ENCODE measurements at places on chromosomes 6 and 20. TPM values are rescaled to one million over a fixed set of nuclear protein-coding genes. Genes with fewer than 3 reads are reported as not detected.

GRCh38 chr6:47414423-47415167 is 63.0 kb upstream of the CD2AP start:
- DNase-seq, result no peak

DNA sequence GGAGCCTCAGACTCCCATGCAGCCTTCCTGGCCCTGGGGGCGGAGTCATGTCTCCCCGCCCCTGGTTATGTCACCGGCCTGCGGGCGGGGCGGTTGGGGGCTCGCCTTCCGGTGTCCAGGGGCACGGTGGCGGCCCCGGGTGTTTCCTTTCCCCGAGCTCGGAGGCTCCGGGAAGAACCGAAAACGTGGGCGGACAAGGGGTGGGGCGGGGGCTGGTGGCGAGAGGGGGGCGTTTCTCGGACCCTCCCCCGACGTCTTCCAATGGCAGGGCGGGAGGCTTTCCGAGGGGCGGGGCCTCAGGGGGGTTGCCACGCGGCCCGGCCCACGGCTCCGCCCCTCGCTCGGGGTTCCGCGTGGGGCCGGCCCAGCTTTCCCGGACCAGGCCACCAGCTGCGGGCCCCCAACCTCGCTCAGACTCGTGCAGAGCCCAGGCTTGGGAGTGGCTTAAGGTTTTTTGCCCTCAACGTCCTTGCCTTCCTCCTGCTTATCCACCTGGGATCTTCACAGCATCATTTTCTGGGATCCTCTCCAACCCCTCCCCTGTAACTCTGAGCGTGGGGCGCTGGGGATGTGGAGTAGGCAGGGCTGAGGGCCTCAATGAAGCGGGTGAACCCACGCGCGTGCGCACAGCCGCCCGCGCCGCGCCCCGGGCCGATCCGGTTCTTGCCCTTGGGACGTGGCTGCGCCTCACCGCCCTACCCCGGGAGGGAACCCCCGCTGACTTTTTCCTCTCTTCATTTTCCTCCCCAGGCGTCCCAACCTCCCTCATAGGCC is 2.1 kb upstream of the NRN1 start:
- DNase-seq, result peak; percentile 18

DNA sequence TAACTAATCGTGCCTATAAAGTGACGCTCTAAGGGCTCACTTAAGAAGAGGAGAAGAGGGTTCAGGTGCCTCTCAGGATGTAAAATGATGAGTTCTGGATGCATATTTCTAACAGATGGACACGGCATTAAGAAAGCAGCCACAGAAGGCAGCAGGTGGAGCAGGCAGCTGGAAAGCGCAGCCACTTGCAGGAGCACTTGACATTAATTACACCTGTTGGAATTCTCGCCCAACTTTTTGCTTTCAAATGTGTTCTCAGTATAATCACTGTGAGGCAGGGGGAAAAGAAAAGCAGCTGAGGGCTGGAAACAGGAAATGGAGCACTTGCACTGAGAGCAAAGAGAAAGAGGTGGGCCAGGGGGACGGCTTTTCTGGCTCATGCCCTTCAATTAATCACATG is 164.2 kb downstream of the NKAIN2 start:
- DNase-seq, result no peak

DNA sequence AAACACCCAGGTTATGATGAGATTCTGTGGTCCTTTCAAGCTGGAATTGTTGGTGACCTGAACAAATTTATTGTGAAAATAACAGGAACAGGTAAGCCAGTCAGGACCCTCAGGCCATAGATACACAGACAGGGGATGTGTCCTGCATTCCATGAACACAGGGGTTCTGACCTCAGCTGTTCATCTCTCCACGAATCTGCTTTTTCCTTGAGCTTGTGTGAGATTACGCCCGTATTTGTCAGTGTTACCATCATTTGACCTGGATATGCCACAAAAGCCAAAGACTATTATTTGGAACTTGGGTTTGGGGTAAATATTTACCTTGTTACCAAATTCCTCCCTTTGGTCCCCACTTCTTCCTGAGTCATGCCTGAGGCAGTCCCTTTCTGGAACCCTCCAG is 288.9 kb downstream of the PREX1 start:
- DNase-seq, result no peak

DNA sequence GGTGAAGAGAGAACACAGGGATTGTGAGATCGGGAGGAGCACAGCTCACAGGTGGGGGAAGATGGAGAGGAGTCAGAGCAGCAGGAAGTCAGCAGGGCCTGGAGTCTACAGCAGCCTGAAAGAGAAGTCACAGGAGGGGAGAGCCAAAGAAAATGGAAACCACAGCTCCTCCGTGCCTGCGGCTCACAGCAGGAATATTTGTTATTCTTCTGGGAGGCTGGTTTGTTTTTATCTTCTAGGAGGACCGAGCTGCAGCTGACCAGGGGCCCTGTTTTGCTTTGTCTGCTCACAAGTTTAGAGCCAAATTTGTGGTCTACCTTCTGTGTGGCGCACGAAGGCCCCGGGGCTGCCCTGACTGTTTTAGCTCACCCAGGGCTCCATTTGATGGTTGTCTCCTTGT is 81.8 kb downstream of the CLIC5 start:
- no peak for DNase-seq

DNA sequence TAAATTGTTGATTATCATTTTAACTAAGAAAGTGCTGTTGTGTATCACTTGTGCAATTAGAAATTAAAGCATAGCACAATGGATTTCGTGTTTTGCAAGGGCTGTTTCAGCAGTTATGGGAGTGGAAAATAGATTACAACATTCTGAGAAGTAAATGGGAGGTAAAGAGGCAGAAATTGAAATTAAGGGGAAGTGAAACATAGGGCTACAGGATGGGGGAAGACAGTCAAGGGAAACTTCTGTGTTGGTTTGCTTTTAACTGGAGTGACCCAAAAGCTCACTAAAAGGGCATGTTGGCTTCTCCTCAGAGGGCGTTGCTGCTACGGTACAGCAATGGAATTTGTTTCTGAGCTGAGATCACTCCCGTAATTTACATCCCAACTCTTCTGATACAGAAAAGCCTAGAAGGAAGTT is 147.5 kb downstream of the BCAS1 start:
- no peak for DNase-seq

DNA sequence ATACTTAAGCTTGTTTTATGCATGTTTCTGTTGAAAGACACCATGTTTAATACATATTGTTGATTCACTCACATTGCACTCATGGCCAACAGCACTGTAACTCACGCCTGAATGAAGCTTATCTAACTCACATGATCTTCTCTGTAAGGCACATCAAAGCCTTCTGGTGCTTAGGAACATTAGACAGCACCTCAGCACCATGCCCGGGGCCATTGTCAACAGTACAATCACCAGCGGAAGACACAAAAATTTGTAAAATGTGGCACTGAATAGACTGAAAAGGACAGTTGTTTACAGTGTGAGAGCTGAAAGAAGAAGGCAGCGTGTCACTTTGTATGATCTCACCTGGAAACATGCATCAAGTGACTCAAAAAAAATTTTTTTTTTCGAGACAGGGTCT is 8.9 kb upstream of the TCF15 start:
- DNase-seq, result no peak

GRCh38 chr20:58233881-58234528 is 5.6 kb upstream of the ANKRD60 start:
- DNase-seq, result no peak

GRCh38 chr6:114550316-114550715 is 207.5 kb upstream of the HS3ST5 start:
- DNase-seq, result no peak

DNA sequence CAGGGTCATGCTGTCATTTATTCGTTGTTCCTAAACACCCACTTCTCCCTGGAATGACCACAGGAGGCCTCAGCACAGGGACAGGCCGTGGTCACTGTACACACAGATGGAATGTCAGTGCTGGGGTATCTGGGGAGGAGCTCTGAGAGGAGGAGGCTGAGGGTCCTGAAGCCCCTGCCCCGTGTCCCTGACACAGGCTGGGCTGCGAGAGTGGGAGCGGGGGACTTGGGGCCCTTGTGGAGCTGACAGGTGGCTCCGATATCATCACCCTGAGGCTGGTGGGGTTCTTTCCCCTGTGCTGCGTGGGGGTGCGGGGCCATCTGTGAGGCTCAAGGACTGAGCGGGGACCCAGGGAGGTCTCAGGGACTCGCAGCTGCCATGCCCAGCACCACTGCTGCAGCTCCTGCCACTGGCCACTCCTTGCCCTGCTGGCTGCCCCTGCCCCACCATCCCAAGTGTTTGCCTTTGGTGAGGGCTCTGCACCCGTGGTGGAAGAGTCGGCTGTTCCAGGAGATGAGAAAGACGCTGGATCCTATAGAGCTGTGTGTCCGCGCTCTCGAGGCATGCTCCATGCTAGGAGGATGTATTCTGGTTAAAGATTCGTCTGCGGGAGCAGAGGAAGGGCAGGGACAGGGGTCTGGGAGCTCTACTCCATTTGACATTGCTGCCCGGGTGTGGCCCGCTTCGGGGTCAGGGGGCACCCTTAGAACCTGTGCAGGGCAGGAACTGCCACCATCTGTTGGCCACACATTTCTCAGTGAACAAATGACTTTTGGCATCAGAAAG is 18.9 kb downstream of the NPEPL1 start:
- no peak for DNase-seq

GRCh38 chr20:8670893-8671215 is 398.0 kb upstream of the PLCB4 start:
- no peak for DNase-seq

DNA sequence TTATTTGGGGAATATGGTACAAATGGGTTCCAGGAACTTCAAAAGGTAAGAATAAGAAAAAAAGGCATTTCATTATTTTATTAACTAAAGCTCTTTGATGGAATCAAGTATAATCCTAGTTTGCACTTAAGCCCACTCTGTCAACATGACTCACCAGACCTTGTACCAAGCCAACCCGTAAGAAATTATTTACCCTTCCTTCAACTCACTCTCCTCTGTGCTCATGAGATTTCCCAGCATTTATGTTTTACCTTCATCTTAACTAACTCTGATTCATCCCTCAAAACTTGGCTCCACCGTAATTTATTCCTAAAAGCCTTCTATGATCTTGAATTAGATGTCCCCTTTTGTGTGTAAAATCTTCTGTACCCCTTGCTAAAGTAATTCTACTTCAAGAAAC is 308.7 kb downstream of the PKHD1 start:
- DNase-seq, result no peak

- no peak for DNase-seq
These were observed 4.5 kb upstream of the ENTPD6 start for GRCh38 chr20:25191051-25191450.

DNA sequence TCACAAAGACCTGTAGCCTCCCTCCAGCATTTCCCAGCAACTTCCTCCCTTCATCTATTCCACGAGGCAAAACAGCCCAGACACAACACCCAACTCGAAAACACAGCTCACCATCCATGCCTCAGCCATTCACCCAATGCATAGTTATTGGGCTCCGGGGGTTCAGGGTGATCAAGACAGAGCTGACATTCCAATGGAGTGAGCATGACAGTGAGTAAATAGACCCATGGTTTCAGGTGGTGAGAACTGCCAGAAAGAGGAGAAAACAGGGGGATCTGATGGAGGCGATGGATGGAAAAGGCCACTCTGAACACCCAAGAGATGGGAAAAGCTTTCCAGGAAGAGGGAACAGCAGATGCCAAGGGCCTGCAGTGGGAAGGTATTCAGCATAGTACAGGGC is 5.9 kb downstream of the CASS4 start:
- DNase-seq, result no peak

GRCh38 chr6:5159162-5159561 is 74.0 kb downstream of the PPP1R3G start:
- no peak for DNase-seq

- no peak for DNase-seq
These were observed 31.3 kb upstream of the PDE10A start for GRCh38 chr6:165694296-165694695.

GRCh38 chr6:56686429-56686828 is 43.7 kb upstream of the DST start:
- no peak for DNase-seq

GRCh38 chr6:7195339-7196018 is 87.7 kb downstream of the RREB1 start:
- no peak for DNase-seq

GRCh38 chr6:132669690-132670291 is 10.8 kb upstream of the TAAR1 start:
- DNase-seq, result peak; percentile 9

DNA sequence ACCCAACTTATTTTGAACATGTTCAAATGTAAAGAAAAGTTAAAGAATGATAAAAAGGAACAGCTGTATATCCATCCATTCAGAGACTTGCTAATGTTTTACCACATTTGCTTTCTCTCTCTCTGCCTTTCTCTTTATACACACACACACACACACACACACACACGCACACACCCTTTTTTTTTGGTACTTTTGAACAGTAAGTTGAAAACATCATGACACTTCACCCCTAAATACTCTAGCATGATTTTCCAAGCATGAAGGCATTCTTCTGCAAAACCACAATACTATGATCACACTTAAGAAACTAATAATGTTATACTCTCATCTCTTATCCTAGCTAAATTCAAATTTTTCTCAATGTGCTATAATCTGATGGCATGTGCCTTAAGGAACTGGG is 192.3 kb downstream of the UTRN start:
- no peak for DNase-seq

DNA sequence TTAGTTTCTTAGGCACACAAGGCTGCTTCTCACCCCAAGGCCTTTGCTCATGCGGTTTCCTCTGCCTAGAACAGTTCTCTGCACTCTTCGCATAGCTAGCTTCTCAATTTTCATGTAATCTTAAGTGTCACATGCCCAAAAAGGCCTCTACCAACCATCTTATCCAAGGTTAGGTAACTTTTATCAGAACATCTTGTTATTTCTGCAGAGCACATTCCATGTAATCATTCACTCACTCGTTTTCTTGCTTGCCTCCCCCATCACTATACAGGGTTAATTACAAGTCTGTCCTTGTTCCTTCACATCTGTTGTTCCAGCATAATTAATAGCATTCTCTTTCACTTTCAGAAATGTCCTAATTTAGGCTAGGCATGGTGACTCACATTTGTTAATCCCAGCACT is 53.8 kb downstream of the NCOA6 start:
- no peak for DNase-seq

DNA sequence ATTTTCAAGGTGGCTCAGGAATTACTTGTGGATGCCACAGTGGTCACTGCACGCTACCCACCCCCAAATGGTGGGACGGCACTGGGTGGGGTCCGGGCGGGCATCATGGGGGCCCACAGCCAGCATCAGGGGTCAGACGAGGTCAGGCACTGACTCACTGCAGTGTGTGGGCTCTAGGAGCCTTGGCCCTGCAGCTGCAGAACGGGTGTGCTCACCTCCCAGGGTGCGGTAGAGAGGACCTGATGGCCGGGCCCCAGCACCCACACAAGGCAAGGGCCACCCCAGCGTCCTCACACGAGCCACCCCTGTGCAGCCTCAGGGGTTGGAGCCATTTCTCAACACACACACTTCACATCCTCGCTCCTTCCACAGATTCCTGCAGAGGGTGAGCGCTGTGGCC is 34.3 kb downstream of the KCNQ2 start:
- DNase-seq, result no peak

- no peak for DNase-seq
These were observed 10.9 kb downstream of the FOXQ1 start for GRCh38 chr6:1322696-1323219.

GRCh38 chr6:88810701-88811100 is 152.7 kb downstream of the RNGTT start:
- no peak for DNase-seq

The BPIFB4 gene
- not detected for total RNA-seq

The WFDC11 gene
- not detected for total RNA-seq

The NMBR gene
- not detected for total RNA-seq

The CDH26 gene
- 0.29 TPM for total RNA-seq

The LST1 gene
- 0.42 TPM for total RNA-seq

The THEMIS gene
- not detected for total RNA-seq

The XKR7 gene
- 0.34 TPM for total RNA-seq

The ADGB gene
- total RNA-seq, result not detected

The TRIM40 gene
- total RNA-seq, result not detected

The LGSN gene
- not detected for total RNA-seq

The MTO1 gene
- total RNA-seq, result 27.5 TPM

The WFDC13 gene
- total RNA-seq, result not detected

The WFDC10B gene
- total RNA-seq, result not detected

The TRIM31 gene
- total RNA-seq, result not detected
